ENCODE measurements at places on chromosomes 6 and 20.
A peak's percentile ranks its signal among the peaks of the same experiment; 100 is the strongest.

- no peak for DNase-seq
These were observed 184.8 kb downstream of the HIVEP2 start for GRCh38 chr6:142760152-142760551.

DNA sequence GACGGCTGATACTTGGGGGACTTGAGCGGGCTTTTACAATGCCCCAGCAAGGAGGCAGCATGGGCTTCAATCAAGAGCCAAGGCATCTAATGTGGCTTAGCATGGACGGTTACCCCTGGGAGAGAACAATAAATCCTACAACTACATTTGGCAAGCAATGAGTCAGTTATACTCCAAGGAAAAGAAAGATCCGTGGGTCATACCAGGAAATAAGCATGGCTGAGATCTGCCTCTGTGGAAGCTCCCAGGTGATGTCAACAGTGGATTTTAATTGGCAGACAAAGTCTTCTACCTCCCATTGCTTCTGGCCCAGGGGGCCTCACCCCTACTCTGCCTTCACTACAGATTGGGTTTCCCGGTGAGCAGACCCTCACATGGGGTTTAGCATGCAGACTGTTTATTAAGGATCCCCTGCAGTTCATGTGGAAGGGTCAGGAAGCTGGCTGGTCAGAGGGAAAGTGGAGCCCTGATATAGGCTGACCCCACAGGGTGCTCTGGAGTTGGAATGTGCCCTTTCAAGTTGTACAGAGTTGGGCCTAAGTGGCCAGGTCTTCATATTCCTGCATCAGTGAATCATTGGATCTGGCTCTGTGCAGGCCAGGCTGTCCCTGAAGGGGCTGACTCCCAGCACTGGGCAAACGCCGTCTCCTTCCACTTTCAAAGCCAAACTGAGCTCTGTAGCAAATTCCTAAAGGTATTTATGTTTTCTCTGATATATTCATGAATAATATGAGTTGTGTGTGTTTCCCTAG is 91.3 kb upstream of the GGTLC1 start:
- no peak for DNase-seq

DNA sequence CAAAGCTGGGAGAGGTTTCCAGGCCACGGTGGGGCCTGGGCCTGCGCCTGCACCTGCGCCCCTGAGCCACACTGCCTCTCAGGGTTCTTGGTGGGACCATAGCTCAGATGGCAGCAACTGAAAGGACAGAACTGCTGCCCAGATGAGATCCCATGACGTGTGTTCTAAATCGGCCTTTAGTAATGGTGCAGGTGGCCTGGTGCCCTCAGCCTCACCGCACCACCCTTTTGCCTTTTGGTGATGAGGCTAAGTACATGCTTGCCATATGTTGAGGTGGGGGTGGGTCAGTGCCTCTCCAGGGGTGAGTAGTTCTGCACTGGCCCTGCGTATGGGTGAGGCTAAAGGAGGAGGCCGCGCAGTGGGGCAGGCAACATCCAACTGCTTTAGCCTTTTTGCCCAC is 7.4 kb downstream of the PSMG4 start:
- DNase-seq: no peak

DNA sequence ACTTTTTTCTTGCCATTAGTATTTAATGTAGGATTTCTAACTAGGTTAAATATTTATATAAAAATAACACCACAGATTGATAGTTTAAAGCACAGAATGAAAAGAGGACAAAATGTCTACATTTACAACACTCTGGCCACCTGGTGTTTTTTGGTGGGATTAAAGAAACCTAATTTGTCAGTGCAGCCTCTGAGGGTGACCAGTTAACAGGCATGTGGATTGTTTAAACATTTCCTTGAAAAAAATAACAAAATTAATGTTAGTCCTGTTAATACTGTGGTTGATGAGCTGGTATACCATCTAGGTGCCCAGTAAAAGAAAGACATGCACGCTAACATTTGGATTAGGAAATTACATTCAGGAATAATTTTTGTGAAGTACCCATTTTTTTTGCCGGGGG is 8.8 kb downstream of the SLC9A8 start:
- no peak for DNase-seq

DNA sequence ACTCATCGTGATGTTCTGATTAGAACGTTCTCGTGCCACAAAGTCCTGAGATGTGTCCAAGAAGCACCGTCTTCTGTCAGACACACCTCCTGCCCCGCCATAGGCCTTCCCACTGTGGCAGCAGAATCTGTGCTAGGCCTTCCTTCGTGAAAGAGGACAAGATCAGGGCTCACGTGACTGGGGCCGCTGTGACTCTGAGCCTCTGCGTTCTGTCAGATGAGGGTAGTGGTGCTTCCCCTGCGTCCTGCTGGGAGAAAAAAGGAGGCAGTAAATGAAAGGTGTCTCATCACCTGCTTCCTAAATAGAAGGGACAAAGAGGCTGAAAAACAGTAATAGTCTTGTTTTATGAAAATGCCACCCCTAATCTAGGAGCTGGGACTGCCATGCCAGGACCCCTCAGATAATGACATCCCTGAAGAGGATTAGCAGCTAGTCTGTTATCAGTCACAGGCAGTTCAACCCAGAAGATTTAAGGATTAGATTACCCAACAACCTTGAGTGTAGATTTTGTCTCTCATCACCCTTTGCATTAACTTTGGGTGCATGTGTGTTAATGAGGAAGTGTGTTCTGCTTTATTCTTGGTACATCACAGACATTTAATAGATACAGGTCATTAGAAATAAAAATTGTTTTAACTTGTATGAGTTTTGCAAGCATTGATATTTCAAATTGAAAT is 4.1 kb downstream of the DNAJC5 start:
- DNase-seq: no peak

DNA sequence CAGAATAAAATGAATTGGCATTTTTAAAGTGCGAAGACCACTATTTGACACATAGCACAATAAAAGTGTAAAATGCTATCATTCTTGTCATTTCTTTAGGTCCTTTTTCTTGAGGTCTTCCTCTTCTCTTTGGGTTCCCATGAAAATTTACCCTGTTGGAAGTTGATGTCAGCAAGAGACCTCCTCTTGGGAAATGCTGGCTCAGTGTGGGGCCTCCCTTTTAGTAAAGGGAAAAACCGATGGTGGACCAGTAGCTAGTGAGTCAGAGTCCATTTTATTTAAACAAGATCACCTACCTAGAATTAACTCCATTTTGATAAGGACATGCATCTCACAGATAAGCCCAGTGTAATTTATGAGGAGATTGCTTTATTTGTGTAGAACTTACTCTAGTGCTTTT is 37.7 kb upstream of the HLA-C start:
- DNase-seq: no peak

GRCh38 chr20:64077876-64078551 is 1.3 kb downstream of the RGS19 start:
- DNase-seq: no peak

GRCh38 chr6:154874773-154875592 is 120.1 kb upstream of the TIAM2 start:
- DNase-seq: no peak

- no peak for DNase-seq
These were observed 36.9 kb downstream of the CEBPB start for GRCh38 chr20:50227506-50227905.

DNA sequence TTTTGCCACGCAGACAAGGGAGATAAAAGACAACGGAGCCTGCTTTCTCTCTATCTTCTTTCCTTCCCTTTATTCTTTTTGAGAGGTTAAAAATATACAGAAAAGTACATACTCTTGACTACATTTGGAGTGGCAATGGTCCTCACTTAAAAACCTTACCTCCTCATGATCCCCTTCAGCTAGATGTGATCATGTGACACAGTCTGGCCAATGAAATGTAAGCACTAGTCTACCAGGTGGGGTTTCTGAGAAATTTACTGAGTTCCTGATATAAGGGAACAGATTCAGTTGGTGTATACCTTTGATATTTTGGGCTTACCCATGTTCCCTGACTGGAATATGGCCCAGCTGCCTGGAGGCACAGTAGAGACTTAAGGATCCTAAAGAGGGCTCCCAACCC is 165.5 kb upstream of the BEND3 start:
- no peak for DNase-seq

GRCh38 chr20:25237610-25238318 is 10.1 kb upstream of the PYGB start:
- no peak for DNase-seq

GRCh38 chr6:3072798-3073197 is 4.5 kb downstream of the RIPK1 start:
- no peak for DNase-seq

- DNase-seq: peak; percentile 81
These were observed 655.0 kb downstream of the QKI start for GRCh38 chr6:164069350-164069990.

DNA sequence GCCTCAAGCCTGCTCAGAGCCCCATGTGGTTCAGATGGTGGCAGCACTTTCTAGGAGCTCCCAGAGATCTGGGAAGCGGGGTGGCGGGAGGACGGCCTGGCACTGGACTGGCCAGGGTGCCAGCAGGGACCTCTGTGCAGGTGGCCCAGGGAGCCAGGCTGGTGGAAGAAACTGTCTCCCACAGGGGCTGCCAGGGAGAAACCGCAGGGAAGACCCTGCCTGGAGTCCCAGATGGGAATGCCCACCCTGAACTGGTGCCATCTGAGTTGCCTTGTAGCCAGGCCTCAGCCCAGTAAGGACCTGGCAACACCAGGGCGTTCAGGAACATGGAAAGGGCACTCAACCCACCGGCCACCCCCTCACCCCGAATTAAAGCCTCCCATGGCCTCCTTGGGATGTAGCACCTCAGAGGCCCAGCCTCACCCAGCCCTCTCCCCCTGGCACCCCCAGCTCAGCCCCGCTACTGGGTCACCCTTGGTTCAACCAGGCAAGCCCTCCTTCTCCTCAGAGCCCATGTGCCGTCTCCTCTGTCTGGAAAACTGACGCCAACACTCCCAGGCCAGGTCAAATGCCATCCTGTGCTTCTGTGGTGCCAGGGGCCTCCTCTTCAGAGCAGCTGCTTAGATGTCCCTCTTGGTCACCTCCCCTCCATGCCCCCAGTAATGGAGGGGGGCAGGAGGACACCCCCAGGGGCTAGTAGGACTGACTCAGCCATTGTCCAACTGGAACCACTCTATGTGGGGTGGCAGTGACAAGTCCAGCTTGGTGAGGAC is 5.9 kb upstream of the C20orf144 start:
- no peak for DNase-seq

- no peak for DNase-seq
These were observed 193.0 kb downstream of the GJA10 start for GRCh38 chr6:90087106-90087833.

DNA sequence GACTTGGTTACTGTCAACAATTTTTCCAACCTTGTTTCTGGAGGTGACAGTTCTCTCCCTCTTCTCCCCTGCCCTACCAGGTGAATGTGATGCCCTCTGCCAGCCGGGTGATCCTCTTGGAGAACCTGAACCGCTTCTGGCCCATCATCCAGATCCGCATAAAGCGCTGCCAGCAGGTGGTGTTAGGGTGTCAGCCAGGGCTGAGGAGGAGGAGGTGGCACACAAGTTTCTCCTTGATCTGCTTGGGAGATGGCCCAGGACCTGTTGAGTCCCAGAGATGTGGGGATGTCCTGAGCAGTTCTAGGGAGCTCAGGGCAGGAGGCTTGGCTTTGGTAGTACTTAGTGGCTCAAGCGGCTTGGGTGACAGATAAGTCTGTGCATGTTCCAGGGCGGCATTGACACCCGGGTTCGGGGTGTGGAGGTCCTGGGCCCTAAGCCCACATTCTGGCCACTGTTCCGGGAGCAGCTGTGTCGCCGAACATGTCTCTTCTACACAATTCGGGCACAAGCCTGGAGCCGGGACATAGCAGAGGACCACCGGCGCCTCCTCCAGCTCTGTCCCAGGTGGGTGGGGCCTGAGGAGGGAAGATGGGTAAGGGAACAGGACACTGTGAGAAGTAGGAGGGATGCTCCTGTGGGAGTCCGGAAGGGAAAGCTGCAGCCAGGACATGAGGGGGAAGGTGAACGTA is 21.2 kb downstream of the CUL9 start:
- DNase-seq: no peak

GRCh38 chr20:50394569-50394968 is 115.6 kb upstream of the PTPN1 start:
- DNase-seq: no peak

GRCh38 chr6:5778906-5779305 is 227.8 kb downstream of the NRN1 start:
- no peak for DNase-seq

- DNase-seq: no peak
These were observed 55.3 kb upstream of the JAG1 start for GRCh38 chr20:10728873-10729670.

- no peak for DNase-seq
These were observed 1121.7 kb upstream of the MAP3K7 start for GRCh38 chr6:91708534-91708933.

DNA sequence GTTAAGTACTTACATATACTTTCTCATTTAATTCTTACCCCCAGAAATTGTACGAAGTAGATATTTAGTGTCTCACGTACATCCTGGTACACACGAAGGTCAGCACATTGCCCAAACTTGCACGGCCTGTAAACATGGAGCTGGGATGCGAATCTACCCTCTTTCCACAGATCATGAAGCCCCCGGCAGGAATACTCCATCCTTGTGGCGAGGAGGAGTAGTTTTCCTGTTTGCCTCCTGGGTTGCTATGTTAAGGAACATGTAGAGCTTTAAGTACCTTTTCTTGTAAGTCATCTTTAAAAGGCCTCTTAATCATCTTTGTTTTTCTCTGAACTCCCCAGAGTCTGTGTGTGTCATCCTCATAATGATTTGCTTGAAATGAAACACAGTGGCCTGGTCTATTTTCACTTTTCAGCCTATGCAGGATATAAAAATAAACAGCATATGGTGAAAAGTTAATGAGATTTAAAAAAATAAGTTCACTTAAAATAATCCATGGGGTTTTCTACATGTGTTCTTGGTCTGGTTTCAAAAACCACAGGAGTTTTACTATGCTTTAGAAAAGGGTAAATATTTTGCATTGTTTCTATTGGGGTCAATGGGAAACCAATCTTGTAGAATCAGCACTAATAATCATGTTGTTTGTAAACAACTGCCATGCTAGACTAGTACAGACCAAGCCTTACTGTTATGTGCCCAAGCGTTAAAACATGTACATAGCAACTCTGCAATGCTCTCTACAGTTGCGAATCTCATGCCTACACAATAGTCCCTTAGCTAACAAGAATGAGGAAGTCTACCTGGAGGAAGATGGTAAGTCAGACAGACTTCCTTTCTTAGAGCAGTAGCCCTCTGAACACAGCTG is 9.3 kb upstream of the ARID1B start:
- no peak for DNase-seq

DNA sequence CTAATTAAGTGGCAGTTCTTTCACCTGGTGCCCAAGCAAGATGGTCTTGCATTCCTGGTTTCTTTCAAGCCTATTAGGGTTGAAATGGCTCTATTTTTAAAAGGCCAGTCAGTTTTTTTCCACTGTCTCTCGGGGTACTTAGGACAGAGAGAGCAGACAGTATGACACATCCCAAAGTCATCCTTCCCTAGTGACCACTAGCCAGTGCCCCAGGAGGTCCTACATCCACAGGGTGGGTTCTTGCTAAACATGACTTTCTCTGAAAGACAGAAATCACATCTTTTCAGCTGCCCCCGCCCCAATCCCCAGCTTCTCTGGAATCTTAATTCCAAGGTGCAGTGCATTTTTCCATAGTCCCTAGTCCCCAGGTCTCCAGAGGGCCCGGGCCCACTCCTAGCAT is 192.4 kb downstream of the SLC24A3 start:
- no peak for DNase-seq

Measured in nucleus accumbens (tissue), 56 donors.